CD14-positive monocyte (primary cell): ENCODE measurements at places on chromosomes 16 and 17. TPM values are rescaled to one million over a fixed set of nuclear protein-coding genes. Genes with fewer than 3 reads are reported as not detected.

The KIF2B gene
- not detected for polyA plus RNA-seq

The RNF112 gene
- 0.56 and 0.57 TPM in 2 replicates for polyA plus RNA-seq

The SULT1A2 gene
- 1.1 TPM for polyA plus RNA-seq

The NOL3 gene
- 13.3 and 17.0 TPM in 2 replicates for polyA plus RNA-seq

The MYH8 gene
- polyA plus RNA-seq: not detected in 2 replicates

The ATMIN gene
- 5.9 and 13.2 TPM in 2 replicates for polyA plus RNA-seq

- H3K36me3 ChIP-seq: peaks cover 7% of the 10 kb centered on the region
- H3K27me3 ChIP-seq: peaks cover 14% of the 10 kb centered on the region
- H3K4me1 ChIP-seq: peaks cover 33% of the 10 kb centered on the region
- H3K27ac ChIP-seq: peak overlapping the region; percentile 14
- DNase-seq: peak; percentile 4
These were observed 229.8 kb downstream of the CPPED1 start for GRCh38 chr16:12573730-12574383.

DNA sequence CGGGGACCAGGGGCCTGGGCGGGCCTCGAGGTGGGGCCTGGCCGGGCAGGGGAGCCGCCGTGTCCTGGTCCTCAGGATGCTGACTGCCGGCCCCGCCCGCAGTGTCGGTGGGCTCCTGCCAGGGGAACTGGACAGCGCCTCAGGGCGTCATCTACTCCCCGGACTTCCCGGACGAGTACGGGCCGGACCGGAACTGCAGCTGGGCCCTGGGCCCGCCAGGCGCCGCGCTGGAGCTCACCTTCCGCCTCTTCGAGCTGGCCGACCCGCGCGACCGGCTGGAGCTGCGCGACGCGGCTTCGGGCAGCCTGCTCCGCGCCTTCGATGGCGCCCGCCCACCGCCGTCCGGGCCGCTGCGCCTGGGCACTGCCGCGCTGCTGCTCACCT, 2.3 kb upstream of the PAQR4 start:
- DNase-seq: peak; percentile 51
- H3K4me3 ChIP-seq: no peak overlapping the region
- no peak overlapping the region for H3K27ac ChIP-seq
- H3K4me1 ChIP-seq: peaks cover 79% of the 10 kb centered on the region

- H3K4me3 ChIP-seq: no peak overlapping the region
- no peaks in the 10 kb centered on the region for H3K27me3 ChIP-seq
- no peaks in the 10 kb centered on the region for H3K36me3 ChIP-seq
- no peak for DNase-seq
- H3K27ac ChIP-seq: no peak overlapping the region
- H3K4me1 ChIP-seq: peaks cover 13% of the 10 kb centered on the region
These were observed 123.7 kb downstream of the PITPNC1 start for GRCh38 chr17:67500677-67501300.

- H3K27me3 ChIP-seq: no peaks in the 10 kb centered on the region
- H3K27ac ChIP-seq: no peak overlapping the region
- DNase-seq: peak; percentile 29
- H3K36me3 ChIP-seq: no peaks in the 10 kb centered on the region
- no peaks in the 10 kb centered on the region for H3K4me1 ChIP-seq
These were observed 35.1 kb downstream of the IGF2BP1 start for GRCh38 chr17:49031965-49032928.

DNA sequence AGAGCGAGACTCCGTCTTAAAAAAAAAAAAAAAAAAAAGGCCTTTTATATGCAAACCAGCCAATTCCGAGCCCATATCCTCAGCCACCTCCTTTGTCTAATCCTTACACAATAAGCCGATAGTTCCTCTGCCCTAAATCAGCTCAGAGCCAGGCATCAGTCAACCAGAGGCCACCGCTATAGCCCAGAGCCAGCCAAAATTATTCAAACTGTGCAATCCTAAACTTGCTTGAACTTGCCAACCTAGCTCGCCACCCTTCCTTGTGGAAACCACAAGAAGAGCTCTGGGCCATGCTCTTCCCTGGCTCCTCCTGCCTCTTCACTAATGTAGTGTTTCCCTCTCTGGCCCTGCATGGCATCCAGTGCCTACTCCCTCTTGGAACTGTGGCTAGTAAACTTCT, 17.7 kb downstream of the ITGAL start:
- H3K4me3 ChIP-seq: no peak overlapping the region
- H3K27me3 ChIP-seq: no peaks in the 10 kb centered on the region
- H3K36me3 ChIP-seq: peaks cover 99% of the 10 kb centered on the region
- no peak overlapping the region for H3K27ac ChIP-seq

GRCh38 chr16:20301840-20302239, 25.5 kb downstream of the GP2 start:
- no peak for DNase-seq
- H3K4me3 ChIP-seq: no peak overlapping the region

DNA sequence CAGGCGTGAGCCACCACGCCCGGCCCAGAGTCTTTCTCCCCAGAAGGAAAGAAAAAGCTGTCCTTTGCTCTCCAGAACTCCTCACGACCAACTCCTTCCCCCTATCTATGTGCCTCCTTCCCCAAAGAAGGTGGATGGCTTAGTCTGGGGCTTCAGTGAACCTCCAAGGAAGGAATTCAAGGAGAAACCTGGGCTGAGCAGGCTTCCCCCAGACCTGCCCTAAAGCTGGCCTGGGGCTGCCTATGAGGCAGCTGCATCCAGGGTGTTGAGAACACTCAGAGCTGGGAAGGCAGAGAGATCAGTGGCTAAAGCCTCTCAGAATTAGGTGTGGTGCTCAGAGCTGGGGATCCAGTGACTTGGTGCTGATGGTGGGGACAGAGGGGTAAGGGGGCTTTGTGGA, 3.8 kb downstream of the ACSF2 start:
- H3K27me3 ChIP-seq: no peaks in the 10 kb centered on the region
- no peak overlapping the region for H3K4me3 ChIP-seq
- H3K4me1 ChIP-seq: peaks cover 28% of the 10 kb centered on the region
- H3K36me3 ChIP-seq: no peaks in the 10 kb centered on the region
- no peak for DNase-seq
- H3K27ac ChIP-seq: no peak overlapping the region

DNA sequence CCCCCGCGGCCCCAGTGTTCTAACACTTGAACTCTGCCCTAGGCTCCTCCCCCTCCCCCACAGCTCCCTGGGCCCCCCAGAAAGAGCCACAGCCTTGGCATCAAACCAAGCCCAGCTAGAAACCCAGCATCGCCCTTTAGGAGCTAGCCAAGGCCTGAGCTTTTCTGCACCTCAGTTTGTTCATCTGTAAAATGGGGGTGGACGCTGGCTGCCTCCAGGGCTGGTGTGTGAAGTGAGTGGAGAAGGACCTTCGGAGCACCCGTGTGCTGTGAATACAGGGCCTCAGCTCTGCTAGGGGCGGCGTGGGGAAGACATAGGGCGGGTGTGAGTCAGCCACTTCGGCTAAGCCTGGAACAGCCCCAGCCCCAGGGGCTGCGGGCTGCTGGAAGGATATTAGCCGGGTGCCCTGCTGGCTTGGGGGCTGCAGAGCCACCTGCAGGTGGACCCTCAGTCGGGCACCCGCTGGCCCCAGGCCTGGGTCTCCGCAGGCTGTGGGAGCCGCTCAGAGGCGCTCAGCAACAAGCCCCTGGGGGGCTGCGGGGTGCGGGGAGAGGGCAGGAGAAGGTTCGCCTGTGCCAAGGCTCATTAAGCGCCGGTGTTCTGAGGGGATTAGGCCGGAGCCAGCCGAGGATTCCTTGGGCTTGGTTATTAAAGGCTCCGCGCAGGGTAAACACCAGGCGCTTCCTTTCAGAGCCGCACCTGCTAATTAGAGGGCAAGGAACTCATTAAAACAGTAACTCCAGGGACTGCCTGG, 217.0 kb upstream of the CIBAR2 start:
- peaks cover 34% of the 10 kb centered on the region for H3K27me3 ChIP-seq
- peaks cover 7% of the 10 kb centered on the region for H3K4me1 ChIP-seq
- no peak overlapping the region for H3K4me3 ChIP-seq
- no peak for DNase-seq
- no peak overlapping the region for H3K27ac ChIP-seq

DNA sequence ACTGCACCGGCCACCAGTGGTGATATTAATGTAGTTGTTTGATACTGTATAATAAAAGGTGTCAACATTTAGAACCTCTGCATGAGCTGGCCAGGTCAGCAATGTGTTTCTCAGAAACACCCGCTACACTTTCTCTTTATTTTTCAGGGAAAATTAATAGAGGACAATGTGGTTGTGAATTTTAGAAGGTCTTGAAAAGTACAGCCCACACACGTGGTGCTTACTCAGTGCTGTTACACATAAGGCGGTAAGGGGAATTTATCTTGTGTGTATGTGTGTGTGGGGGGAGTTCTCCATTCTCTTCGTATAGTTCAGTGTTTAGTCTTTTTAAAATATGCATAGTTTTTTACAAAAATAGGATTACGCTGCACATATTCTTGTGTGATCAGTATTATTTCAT, 4.4 kb upstream of the ZFP1 start:
- no peaks in the 10 kb centered on the region for H3K36me3 ChIP-seq
- no peaks in the 10 kb centered on the region for H3K27me3 ChIP-seq
- H3K4me3 ChIP-seq: no peak overlapping the region

- H3K36me3 ChIP-seq: peaks cover 8% of the 10 kb centered on the region
- no peak overlapping the region for H3K4me3 ChIP-seq
- H3K4me1 ChIP-seq: peaks cover 19% of the 10 kb centered on the region
- DNase-seq: no peak
These were observed 117.2 kb upstream of the METRNL start for GRCh38 chr17:82962163-82962720.

- no peak overlapping the region for H3K4me3 ChIP-seq
- no peak for DNase-seq
- H3K27ac ChIP-seq: no peak overlapping the region
- H3K27me3 ChIP-seq: peaks cover 12% of the 10 kb centered on the region
- no peaks in the 10 kb centered on the region for H3K4me1 ChIP-seq
- no peaks in the 10 kb centered on the region for H3K36me3 ChIP-seq
These were observed 225.4 kb downstream of the IRF8 start for GRCh38 chr16:86124321-86124720.

DNA sequence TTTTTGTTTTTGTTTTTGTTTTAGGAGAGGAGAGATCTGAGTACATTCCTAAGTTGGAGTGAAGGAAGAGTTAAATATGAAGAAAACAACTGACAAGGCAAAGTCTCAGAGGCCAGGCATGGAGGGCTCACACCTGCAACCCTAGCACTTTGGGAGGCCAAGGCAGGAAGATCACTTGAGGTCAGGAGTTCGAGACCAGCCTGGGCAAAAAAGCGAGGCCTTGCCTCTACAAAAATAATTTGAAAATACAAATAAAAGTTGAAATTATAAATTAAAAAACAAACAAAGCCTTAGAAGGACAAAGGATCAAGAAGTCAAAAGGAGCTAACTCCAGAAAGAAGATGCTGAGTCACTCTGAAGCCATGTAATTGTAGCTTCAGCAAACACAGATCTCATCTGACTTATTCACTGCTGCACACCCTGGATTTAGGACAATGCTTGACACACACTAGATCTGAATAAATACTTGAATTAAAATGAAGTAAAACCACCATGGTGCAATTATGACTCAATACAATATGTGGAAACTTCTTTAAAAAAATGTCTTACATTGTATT, 9.1 kb downstream of the CEP20 start:
- peaks cover 7% of the 10 kb centered on the region for H3K4me1 ChIP-seq
- no peak overlapping the region for H3K27ac ChIP-seq

DNA sequence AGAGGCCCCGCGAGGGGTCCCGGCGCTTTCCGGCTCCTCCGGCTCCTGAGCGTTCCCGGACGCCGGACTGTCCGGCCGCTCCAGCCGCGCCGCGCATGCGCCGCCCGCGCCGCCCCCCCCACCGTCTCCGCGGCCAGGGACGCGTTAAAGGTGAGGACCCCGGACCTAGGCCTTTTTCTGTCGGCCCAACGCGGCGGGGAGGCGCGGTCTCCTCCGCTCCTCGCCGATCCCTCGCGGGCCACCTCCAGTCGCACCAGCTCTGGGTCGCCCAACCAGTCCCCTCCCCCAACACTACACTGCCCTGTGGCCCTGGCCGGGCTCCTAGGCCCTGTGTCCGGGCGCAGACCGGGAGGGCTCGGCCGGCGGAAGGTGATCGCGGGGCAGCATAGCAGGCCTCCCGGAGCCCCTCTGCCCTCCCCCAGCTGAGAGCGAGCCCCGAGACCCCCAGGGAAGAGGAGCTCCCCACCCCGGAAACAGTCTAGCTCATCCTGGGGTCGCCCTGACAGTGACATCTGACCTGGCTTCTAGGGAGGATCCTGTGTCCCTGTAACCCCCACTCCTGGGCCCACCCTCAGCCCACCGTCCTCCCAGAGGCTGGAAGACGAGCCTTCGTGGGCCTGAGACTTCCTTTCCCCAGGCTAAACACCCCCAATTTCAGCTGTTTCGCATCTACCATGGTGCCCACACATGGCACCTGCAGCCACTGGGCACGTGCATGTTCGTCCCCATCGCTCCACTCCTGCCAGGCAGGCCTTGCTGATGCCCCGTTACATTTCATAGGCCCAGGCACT, 14.7 kb upstream of the BCAR1 start:
- H3K4me3 ChIP-seq: peak overlapping the region; percentile 7
- DNase-seq: no peak
- no peaks in the 10 kb centered on the region for H3K36me3 ChIP-seq
- no peak overlapping the region for H3K27ac ChIP-seq
- peaks cover 85% of the 10 kb centered on the region for H3K27me3 ChIP-seq
- H3K4me1 ChIP-seq: peaks cover 5% of the 10 kb centered on the region

GRCh38 chr16:89195521-89196171, 4.7 kb downstream of the SLC22A31 start:
- H3K27me3 ChIP-seq: peaks cover 10% of the 10 kb centered on the region
- no peak overlapping the region for H3K4me3 ChIP-seq
- H3K36me3 ChIP-seq: no peaks in the 10 kb centered on the region
- no peak overlapping the region for H3K27ac ChIP-seq

DNA sequence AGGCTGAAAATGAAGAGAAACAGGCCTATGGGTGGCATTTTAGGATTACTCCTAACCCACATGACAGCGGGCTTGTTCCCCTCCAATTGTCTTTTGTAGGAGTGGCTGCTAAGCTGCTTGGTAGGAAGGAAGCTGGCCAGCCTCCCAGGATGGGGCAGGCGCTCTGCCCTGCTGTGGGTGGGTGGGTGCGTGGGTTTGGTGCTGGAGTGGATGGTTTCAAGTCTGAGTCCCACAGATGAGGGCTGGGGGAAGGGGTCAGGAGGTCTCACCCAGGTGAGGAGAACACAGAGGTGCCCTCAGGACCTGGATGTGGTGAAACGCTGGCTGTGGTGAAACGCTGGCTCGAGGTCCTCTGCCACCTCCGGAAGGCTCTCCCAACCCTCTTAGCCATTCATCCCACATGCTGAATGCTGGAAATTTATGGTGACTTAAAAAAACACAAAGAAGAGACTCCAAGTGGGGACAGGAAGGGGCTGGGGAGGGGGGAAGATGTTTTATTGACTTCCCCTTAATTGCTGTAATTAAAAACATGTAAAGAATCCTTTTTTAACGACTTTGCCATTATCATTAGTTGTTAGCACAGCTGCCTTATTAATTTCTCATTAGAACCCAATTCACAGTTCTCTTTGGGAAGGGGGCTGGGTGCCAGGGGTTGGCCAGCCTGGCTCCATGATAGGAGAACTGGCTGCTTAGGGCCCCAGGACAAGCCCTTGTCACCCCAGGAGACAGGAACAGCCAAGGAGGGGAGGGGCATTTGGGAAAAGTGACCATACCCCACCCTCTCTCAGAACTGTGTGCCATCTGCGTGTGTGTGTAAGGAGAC, 153.5 kb upstream of the CDC42EP4 start:
- no peak overlapping the region for H3K4me3 ChIP-seq
- no peaks in the 10 kb centered on the region for H3K27me3 ChIP-seq
- no peaks in the 10 kb centered on the region for H3K36me3 ChIP-seq
